ENCODE measurements at places on chromosomes 1 and 21.

DNA sequence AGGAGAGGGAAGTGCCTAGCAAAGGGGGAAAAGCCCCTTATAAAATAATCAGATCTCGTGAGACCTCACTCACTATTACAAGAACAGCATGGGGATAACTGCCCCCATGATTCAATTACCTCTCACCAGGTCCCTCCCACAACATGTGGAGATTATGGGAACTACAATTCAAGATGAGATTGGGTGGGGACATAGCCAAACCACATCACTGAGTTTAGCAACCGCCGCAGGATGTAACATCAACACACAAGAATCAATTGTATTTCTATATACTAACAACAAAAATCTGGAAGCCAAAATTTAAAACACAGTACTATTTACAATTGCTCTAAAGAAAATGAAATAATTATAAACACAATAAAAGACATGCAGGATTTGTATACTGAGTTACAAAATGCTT, 21.9 kb downstream of the DIRAS3 start:
- no peak for DNase-seq

DNA sequence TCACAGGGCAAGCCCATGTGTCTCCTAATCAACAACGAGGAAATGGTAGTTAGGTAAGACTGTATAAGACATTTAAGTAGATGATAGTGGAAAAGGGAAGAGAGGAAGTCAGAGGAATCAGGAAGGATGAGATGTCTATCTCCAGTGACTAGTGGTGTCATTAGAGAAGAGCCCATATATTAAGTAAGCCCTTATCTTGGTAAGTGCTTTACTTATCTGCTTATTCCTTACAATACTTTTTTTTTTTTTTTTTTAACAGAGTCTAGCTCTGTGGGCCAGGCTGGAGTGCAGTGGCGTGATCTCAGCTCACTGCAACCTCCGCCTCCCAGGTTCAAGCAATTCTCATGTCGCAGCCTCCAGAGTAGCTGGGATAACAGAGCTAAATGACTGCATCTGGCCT, 29.5 kb downstream of the RNF11 start:
- no peak for DNase-seq

- no peak for DNase-seq
Observed at GRCh38 chr1:229287267-229287666, 16.4 kb downstream of the RAB4A start.

DNA sequence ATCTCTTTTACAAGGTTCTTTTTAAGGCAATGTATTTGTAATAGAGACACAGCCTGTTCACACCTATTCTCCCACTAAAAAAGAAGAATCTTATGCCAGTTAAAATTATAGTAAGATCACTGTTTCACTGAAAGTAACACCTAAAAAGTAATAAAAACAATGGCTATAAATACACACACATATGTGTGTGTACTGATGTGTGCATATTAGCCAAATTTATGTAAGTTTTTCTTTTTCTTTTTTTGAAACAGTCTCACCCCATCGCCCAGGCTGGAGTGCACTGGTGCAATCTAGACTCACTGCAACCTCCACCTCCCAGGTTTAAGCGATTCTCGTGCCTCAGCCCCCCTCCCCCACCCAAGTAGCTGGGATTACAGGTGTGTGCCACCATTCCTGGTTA, 56.8 kb upstream of the SLC30A10 start:
- DNase-seq, result no peak

- DNase-seq, result no peak
Observed at GRCh38 chr1:64245495-64245894, 42.1 kb downstream of the UBE2U start.

GRCh38 chr21:42836402-42836666, 43.0 kb downstream of the WDR4 start:
- DNase-seq, result no peak

- DNase-seq, result no peak
Observed at GRCh38 chr1:150887018-150887417, at the start of gene CTXND2. Gene CTXND2 (plus strand): TSS chr1:150887136. CDS start chr1:150912315, 25,179 bp downstream.

GRCh38 chr1:15139654-15140350, 13.7 kb upstream of the TMEM51 start:
- no peak for DNase-seq

DNA sequence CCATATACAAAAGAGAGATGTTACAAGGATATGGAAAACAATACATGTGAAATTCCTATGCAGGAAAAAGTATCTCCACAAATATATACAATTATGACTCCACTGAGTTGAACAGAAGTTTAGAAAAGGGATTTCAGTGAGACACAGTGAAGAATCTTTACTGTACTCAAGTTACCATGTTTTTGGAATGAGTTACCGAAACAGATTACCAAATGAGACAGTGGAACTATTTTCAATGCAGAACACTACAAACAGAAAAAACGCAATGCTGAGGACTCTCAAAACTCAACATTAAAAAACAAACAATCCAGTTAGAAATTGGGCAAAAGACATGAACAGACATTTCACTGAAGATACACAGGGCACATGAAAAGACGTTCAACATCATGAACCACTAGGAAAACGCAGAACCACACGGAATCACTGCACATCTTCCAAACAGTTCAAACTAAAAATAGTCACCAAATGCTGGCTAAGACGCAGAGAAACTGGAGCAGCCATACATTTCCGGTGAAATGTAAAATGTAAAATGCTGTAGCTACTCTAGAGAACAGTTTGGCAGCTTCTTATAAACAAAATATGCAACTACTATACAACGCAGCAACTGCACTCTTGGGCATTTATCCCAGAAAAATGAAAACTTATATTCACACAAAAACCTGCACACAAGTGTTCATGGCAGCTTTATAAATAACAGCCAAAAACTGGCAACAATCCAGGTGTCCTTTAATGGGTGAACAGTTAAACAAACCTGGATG, 118.7 kb downstream of the UBR4 start:
- no peak for DNase-seq

DNA sequence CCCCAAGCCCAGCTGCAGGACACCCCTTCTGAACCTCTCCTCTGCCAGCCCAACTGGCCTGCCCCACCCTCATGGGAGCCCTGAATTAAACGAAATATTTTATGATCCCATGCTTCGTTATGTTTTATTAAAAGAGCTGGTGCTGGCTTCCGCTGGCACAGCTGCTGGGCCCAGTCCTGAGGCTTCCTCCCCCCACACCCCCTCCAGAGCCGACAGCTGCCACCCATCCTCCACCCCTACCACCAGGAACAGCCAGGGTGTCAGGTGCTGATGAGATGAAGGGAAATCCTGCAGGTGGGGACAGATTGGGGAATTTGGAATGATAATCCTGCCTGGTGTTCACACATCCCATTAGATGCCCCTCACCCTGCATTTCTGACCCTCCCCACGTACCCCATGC, 19.0 kb downstream of the IGSF21 start:
- DNase-seq, result no peak

DNA sequence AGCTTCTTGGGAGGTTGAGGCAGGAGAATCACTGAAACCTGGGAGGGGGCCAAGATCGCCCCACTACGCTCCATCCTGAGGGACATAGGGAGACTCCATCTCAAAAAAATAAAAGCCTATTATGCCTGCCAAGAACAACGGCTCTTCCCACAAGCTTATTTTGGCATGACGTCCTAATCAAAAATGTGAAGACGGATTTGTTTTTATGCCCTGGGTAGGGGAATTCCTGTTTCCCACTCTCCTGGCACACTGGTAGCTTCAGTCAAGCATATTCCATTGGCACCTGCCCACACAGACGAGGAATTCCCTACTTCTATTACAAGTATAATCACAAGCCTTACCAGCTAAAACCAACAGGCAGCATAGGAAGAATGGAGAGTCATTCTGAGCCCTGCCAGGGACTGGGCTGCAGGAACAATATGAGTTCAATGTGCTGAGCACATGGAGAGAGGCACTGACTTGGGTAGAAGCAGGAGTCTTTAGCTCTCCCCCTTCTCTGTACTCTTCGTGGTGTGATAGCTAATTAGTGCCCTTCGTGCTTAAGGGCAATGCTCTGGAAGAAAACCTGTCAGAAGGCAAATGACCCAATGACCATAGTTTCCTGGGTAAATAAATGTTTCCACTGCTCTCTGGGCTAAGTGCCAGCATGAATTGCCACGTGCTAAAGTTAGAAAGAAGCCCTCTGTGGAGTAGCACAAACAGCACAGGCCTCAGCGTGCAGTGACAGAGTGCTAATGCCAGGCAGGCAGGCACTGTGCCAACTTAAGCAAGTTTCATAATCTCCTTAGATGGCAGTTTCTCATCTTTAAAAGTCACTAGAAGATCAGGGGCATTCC, 16.8 kb downstream of the TNFSF4 start:
- no peak for DNase-seq
